ENCODE measurements at places on chromosomes 5 and 9.
A peak's percentile ranks its signal among the peaks of the same experiment; 100 is the strongest.

DNA sequence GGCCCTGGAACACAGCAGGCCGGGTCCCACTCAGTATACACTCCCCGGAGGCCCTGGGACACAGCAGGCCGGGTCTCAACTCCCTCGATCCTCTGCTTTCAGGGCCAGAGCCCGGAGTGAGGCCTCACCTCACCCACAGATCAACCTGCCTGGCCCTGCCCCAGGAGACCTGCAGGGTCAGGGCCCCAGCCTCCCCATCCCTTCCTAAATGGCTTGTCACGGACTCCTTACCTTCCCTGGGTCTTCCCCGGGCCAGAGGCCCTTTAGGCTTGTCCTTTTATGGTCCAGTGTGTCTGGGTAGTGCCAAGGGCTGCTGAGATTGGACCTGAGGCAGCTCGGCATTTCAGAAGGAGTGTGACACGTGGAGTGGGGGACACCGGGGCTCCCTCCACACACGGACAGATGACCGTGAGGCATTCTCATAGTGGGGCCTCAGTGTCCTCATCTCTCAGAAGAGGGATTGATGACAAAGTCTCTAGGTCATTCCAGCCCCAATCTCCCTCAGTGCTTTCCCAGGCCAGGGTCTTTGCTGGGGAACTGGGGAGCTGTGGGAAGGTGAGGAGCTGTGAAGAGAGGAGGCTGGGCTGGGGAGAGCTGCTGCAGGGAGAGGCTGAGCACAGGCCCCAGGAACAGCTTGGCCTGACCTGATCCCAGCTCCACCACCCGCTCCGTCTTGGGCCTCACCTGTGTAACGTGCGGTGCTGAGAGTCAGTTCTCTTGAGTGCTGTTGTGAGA, 18.0 kb upstream of the PLEKHG4B start:
- no peak for DNase-seq

GRCh38 chr5:137506296-137506695, 7.2 kb upstream of the SPOCK1 start:
- DNase-seq = no peak

DNA sequence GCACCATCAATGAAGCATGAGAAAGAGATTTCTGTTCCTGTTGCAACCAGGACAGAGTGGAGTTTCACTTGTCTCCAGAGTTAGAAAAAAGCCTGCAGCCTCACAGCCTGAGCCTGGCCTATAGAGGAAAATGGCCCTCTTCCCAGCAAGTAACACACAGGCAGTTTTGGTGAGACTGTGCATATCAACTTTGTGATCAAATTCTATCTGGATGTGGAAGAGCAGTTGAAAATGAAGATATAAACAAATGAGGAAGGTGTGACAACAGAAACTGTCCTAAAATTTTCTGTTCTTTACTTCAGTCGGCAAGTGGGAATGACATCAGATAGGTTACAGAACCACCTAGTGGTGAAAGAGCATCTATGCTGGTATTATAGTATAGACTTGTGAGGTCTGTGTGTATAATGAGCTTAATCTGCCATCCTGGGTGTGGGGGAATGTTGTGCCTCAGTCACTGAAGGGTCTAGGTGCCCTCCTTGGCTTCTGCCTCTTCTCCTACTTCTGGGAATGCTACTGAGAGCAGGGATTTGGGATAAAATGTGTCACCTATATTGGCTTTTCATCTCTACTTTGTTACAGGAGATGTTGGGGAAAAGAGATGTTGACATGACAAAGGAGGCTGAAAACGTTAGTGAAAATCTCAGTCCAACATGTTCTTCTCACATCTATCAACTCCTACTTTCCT, 28.2 kb downstream of the YIPF5 start:
- no peak for DNase-seq

- DNase-seq = no peak
Observed at GRCh38 chr9:8751406-8751930, 951.9 kb upstream of the DMAC1 start.

- no peak for DNase-seq
Observed at GRCh38 chr9:38329968-38330367, 62.5 kb upstream of the ALDH1B1 start.

DNA sequence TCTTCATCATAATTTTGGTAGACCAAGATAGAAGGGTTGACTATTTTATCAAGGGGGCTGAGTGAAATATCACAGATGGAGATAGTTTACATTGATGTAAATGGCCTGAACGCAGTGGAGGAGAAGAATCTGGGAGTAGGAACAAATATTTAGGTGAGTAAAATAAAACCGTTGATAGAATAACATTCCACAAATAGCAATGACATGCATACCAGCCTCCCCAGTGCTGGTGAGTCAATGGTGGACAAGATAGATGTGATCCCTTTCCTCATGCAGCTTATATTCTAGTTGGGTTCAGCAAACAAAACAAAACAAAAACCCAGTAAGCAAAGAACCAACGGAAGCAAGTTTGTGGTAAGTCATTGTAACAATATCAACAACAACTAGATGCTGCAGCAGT, 385.2 kb downstream of the FAM170A start:
- DNase-seq = no peak

DNA sequence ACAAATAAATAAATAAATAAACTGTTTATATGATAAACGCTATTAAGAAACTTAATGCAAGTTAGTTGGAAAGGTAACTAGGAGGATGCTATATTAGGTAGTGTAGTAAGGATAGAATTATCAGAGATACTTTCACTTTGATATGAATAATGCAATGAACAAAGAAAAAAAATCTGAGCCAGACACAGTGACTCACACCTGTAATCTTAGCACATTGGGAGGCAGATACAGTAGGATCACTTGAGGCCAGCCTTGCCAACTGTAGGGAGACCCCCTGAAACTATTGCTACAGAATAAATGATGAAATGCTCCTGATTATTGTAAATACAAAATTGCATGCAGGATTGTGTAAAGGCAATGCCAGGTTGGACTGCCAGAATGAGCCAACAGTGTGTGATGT, 109.2 kb downstream of the ANXA2R start:
- no peak for DNase-seq

DNA sequence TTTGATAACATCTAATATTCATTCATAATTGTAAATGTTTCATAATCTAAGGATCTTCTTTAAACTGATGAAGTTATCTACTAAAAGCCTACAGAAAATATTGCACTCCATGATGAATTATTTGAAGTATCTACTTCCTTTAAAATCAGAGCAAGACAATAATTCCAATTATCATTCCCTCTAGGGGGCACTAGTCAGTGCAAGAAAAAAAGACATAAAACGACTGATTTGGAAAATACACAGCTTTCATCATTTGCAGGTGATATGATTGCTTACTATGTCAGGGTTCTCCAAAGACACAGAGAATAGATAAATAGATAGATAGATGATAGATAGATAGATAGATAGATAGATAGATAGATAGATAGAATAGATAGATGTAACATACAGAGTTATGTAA, 13.5 kb upstream of the GRM6 start:
- DNase-seq = no peak

GRCh38 chr5:163564321-163564938, 59.0 kb downstream of the MAT2B start:
- DNase-seq = peak; percentile 17
